ENCODE measurements at places on chromosomes 5 and 9.

DNA sequence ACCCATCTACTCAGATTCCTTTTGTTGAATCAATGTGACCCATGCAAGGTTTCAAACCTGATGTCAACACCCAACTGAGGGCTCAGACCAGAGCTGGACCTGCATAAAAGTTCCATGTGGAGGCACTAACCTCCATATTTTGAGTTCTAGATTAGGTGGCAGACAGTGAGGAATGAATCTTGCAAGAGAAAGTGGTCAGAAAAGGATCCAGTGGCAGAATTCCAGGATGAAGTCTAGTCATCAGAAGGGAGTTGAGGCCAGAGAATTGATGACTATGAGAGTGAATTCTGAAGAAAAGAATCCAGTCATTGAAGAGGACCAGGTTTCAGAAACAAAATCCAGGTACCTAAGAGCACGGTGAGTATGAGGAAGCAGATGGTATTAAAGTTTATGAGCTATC lies 205.1 kb upstream of the RGMB start:
- DNase-seq = no peak

DNA sequence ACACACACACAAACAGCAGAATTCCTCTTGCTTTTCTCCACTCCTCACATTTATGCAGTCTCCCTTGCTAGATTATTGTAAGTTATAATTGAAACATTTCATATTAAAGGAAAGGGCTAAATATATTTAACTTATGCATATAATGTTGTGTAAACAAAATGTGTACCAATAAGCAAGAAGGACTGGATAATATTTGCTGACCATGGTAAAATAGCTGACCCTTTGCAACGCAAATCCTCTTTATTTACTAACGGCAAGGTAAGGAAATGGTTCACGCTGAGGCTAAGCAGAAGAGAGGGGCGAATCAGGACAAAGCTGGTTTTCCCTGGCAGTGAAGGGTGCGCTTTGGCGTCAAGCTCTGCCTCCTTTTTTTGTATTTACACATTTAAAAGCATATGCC lies 154.2 kb upstream of the IRX4 start:
- no peak for DNase-seq

DNA sequence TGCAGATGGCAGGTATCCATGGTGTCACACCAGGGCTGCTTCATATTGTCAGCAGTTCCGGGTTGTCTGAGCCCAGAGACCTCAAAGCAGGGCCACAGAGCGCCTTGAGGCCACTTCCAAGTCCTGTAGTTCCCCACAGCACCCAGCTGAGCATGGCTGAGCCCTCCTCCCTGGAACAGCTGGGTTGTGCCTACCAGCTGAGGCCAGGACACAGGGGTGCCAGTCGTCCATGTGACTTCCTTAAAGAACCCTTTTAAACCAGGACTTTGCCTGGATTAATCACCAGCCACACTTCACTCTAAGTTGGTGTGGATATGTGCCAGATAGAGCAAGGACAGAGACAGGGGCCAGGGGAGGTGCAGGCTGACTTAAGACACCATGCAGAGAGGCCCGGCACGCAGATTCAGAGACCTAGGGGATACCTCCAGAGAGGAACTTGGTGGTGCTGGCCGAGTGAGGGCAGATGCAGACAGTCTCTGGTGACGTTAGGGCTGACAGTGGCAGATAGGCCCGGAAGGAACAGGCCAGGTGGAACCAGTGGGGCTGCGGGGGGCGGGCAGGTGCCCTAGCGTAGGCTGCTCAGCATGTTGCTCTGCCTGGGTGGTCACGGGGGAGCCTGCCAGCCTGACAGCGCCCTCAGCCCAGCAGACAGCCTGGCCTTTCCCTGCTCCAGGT lies 142.7 kb downstream of the CACNA1B start:
- no peak for DNase-seq

- DNase-seq = no peak
These were observed 35.0 kb upstream of the TLE1 start for GRCh38 chr9:81724242-81724889.

GRCh38 chr9:86893811-86894490 lies 53.4 kb downstream of the GAS1 start:
- no peak for DNase-seq

- peak; percentile 48 for DNase-seq
These were observed 64.9 kb downstream of the CDC42SE2 start for GRCh38 chr5:131328536-131329285.

DNA sequence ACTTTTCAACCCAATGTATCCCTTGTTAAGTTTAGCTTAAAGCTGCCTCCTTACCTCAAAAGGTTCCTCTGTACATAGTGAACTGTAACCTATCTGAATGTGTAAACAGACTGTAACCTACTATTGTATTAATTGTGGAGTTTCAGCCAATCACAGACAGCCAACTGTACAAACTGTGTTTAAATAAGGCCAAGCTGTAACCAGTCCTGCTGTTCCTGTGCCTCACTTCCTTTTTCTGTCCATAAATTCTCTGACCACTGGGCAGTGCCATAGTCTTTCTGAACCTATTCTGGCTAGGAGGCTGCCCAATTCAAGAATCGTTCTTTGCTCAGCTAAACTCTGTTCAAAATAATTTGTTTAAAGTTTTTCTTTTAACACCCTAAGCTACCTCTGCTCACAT lies 74.7 kb upstream of the DAPK1 start:
- no peak for DNase-seq

DNA sequence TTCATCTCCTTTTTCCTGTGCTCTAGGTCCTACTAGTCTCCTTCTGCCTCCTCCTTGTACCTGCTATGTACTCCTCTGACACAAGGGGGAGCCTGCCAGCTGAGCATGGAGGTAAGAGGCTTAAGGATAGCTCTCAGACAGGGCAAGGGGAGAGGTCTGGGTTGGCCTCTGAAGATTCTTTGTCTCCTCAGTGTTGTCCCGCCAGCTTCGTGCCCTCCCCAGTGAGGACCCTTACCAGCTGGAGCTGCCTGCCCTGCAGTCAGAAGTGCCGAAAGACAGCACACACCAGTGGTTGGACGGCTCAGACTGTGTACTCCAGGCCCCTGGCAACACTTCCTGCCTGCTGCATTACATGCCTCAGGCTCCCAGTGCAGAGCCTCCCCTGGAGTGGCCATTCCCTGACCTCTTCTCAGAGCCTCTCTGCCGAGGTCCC lies 3.8 kb downstream of the CREB3 start:
- DNase-seq = peak; percentile 79

DNA sequence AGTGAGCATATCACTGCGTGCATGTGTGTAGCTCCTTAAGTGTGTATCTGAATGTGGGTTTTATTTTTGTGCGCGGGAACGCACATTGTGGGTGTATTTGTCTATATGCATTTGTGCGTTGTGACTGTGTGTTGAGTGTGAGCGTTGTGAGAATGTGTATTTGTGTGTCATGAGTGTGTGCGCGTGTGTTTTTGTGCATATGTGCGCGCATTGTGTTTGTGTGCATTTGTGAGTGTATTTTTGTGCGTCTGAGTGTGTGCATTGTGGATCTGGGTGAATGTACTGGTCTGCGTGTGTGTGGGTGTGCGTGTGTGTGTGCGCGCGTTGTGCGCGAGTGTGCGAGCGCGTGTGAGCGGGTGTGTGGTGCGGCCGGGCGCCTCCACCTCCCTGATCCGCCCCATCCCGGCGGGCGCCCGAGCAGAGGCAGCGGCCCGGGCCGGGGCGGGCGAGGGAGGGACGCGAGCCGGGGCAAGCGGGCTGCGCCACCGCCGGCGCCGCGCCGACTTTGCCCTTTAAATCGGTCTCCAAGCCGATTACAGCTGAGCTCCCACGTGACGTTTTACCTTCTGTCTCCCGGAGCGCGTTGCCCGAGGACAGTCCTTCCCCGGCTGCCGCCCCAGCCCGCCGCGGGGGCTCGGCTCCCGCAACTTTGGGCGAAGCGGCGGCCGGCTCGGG lies at the start of gene RASGRF2:
RASGRF2 (plus strand) TSS at position 596 of the 675 bp plus-strand sequence. CDS start 376 bp downstream, outside the sequence.
- peak; percentile 55 for DNase-seq

GRCh38 chr5:103451261-103451660 lies 111.3 kb downstream of the NUDT12 start:
- DNase-seq = no peak

GRCh38 chr5:5461012-5461411 lies 38.5 kb downstream of the ICE1 start:
- DNase-seq = no peak

DNA sequence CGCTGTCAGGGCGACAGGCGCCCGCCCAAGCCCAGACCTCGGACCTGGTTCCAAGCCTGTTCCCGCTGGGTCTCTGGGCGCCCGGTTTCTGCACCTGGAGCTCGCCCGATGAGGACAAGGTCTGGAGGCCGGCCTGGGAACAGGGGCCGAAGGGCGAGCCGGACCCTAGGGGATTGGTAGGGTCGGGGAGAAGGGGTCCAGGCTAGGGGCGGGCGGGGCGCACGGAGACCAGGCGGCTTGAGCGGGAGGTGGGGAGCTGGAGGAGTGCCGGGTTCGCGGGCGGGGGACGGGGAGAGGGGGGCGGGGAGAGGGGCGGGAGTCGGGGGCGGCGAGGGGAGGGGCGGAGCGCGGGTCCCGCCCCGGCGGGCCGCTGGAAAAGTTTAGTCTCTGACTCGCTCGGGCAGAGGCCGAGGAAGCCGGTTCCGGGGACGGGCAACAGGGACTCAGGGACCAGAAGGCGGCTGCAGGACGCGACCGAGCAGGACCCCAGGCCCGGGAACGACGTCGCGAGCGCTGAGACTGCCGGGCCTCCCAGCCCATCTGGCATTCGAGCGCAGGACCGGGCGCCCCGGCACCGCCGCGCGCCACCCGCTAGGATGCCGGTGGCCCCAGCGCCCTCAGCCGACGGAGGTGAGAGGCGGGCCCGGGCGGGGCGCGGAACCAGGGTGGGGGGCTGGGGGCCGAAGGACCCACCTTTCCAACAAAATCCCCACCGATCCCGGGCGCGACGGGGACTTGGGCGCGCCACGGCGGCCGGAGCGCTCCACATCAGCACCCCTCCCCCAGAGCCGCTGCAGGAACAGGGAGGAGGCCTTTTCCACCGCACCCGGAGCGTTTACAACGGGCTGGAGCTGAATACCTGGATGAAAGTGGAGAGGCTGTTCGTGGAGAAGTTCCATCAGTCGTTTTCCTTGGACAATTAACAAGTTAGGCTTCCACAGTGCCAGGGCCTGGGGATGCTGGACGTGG lies at the start of gene S1PR3:
S1PR3 (plus strand) TSS at position 403 of the 969 bp plus-strand sequence. CDS start 9,733 bp downstream, outside the sequence.
- DNase-seq = no peak

GRCh38 chr9:10661994-10662393 lies 49.2 kb upstream of the PTPRD start:
- no peak for DNase-seq

GRCh38 chr5:93479982-93480509 lies 101.0 kb downstream of the NR2F1-AS1 start:
- DNase-seq = no peak

Data from CD4-positive, alpha-beta T cell treated with Interleukin-2 at 100 ng/mL for 4 hours (primary cell).